B cell (primary cell): ENCODE measurements at places on chromosomes 16 and 17.

GRCh38 chr16:79887541-79888540 lies 287.3 kb upstream of the MAF start:
- no peak for DNase-seq
- H3K4me1 ChIP-seq: no peaks in the 10 kb centered on the region
- H3K27me3 ChIP-seq: no peaks in the 10 kb centered on the region
- H3K27ac ChIP-seq: no peak overlapping the region

DNA sequence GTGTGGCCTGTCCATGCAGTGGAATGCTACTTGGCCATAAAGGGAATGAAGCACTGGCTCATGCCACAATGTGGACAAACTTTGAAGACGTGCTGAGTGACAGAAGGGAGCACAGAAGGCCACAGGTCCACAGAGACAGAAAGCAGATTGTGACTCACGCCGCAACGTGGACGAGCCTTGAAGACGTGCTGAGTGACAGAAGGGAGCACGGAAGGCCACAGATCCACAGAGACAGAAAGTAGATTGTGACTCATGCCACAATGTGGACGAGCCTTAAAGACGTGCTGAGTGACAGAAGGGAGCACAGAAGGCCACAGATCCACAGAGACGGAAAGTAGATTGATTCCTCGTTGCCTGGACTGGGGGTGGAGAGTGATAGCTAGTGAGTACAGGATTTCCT lies 19.2 kb downstream of the ZC3H18 start:
- no peak overlapping the region for H3K27ac ChIP-seq
- no peak overlapping the region for H3K4me3 ChIP-seq
- H3K27me3 ChIP-seq: no peaks in the 10 kb centered on the region
- H3K4me1 ChIP-seq: peaks cover 9% of the 10 kb centered on the region
- H3K36me3 ChIP-seq: peaks cover 64% of the 10 kb centered on the region

- peaks cover 9% of the 10 kb centered on the region for H3K4me1 ChIP-seq
- no peak overlapping the region for H3K27ac ChIP-seq
- peaks cover 15% of the 10 kb centered on the region for H3K36me3 ChIP-seq
- H3K27me3 ChIP-seq: no peaks in the 10 kb centered on the region
- no peak for DNase-seq
These were observed 17.9 kb downstream of the ZC3H18 start for GRCh38 chr16:88588148-88588547.

- no peaks in the 10 kb centered on the region for H3K36me3 ChIP-seq
- DNase-seq: peak; percentile 40
- H3K4me3 ChIP-seq: peak overlapping the region; percentile 42
- peaks cover 47% of the 10 kb centered on the region for H3K27me3 ChIP-seq
- peaks cover 16% of the 10 kb centered on the region for H3K4me1 ChIP-seq
- H3K27ac ChIP-seq: no peak overlapping the region
These were observed 91.5 kb upstream of the TMEM97 start for GRCh38 chr17:28227316-28228108.

GRCh38 chr16:6861135-6861814 lies 471.4 kb upstream of the RBFOX1 start:
- no peak overlapping the region for H3K4me3 ChIP-seq
- no peaks in the 10 kb centered on the region for H3K36me3 ChIP-seq

GRCh38 chr16:2782583-2783351 lies 4.6 kb downstream of the PRSS33 start:
- no peaks in the 10 kb centered on the region for H3K36me3 ChIP-seq
- H3K4me1 ChIP-seq: peaks cover 33% of the 10 kb centered on the region
- H3K27me3 ChIP-seq: no peaks in the 10 kb centered on the region
- no peak overlapping the region for H3K27ac ChIP-seq
- no peak overlapping the region for H3K4me3 ChIP-seq

- no peaks in the 10 kb centered on the region for H3K27me3 ChIP-seq
- H3K36me3 ChIP-seq: no peaks in the 10 kb centered on the region
- H3K4me3 ChIP-seq: no peak overlapping the region
These were observed 15.4 kb upstream of the DYNLRB2 start for GRCh38 chr16:80525420-80525819.

GRCh38 chr16:74573622-74574021 lies 33.3 kb downstream of the GLG1 start:
- no peak for DNase-seq
- no peaks in the 10 kb centered on the region for H3K27me3 ChIP-seq
- no peaks in the 10 kb centered on the region for H3K4me1 ChIP-seq
- no peak overlapping the region for H3K4me3 ChIP-seq
- no peaks in the 10 kb centered on the region for H3K36me3 ChIP-seq
- H3K27ac ChIP-seq: no peak overlapping the region

GRCh38 chr16:53711390-53711789 lies 7.4 kb downstream of the FTO start:
- no peaks in the 10 kb centered on the region for H3K36me3 ChIP-seq
- no peak overlapping the region for H3K27ac ChIP-seq
- H3K4me1 ChIP-seq: no peaks in the 10 kb centered on the region
- H3K4me3 ChIP-seq: no peak overlapping the region

DNA sequence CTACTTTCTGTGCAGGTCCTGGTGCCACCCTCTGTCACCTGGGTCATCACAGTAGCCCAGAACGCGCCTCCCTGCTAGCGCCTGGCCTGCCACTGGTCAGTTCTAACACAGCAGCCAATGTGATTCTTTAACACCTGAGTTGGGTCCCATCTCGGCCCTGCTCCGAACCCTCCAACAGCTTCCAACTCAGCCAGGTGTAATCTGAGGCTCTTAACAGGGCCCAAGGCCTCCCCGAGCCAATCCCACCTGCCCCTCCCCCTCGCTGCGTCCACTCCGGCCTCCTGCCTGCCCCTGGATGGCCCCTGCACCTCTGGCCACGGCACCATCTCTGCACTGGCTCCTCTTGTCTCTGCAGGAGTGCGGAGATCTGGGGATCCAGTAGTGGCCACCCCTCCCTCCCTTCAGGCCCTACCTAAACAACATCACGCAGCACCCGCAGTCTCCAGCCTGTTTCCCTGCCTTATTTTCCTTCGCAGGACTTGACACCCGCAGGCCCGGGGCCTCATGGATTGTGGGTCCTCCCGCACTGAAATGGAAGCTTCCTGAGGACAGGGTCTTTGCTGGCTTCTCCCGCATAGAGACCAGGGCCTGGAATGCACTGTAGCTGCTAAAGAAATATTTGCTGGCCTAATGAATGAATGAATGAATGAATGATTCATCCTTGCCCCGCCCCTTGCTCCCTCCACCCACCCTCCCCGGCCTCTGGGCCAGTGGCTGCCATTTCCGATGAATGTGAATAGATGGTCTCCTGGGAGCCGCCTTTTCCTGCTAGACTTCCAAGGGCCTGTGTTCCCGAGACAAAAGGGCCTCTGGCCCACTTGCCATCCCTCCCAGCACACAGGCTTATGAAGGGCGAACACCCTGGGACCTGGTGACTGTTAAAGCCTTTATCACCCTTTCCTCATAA lies 174.8 kb upstream of the FOXF1 start:
- no peak for DNase-seq
- H3K36me3 ChIP-seq: no peaks in the 10 kb centered on the region
- H3K27ac ChIP-seq: no peak overlapping the region

DNA sequence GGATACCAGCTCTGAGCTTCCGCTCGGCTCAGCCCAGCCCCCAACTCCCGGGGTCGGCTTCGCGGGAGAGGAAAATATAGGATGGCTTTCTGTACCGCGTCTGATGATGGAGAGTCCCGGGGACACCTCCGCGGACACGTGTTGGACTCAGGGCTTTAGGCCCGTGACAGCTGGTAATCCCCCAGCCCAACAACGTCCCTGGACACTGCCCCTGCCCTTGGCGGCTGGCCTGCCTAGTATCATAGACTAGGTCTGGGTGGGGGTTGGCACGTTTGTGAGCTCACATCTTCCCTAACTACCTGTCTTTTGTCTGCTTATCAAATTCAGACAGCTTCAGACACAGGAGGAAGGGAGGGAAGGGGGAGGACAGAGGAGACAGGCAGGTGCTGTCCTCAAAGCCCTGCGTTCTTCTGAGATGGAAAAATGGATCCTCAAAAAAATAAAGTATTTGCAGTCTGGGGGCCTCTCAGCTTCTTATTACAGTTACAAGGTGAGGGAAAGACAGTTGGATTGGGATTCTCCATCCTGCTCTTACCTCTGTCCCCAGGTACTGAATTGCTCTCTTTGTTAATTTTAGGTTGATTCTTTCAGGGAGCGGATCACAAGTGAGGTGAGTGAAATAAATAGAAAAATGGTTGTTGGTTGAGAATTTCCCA lies 698 bp downstream of the PSME3 start:
- no peak for DNase-seq
- peaks cover 36% of the 10 kb centered on the region for H3K36me3 ChIP-seq
- peak overlapping the region; percentile 84 for H3K27ac ChIP-seq
- peak overlapping the region; percentile 92 for H3K4me3 ChIP-seq
- no peaks in the 10 kb centered on the region for H3K27me3 ChIP-seq

- no peaks in the 10 kb centered on the region for H3K36me3 ChIP-seq
- no peak overlapping the region for H3K4me3 ChIP-seq
- no peak for DNase-seq
- peaks cover 18% of the 10 kb centered on the region for H3K4me1 ChIP-seq
- no peak overlapping the region for H3K27ac ChIP-seq
These were observed 67.4 kb downstream of the SIAH1 start for GRCh38 chr16:48317614-48318315.

- DNase-seq: no peak
- H3K27ac ChIP-seq: no peak overlapping the region
- H3K4me3 ChIP-seq: no peak overlapping the region
- H3K27me3 ChIP-seq: no peaks in the 10 kb centered on the region
- H3K4me1 ChIP-seq: peaks cover 10% of the 10 kb centered on the region
These were observed 4.3 kb downstream of the KATNB1 start for GRCh38 chr16:57739756-57740422.

- H3K27me3 ChIP-seq: no peaks in the 10 kb centered on the region
- no peak for DNase-seq
- no peaks in the 10 kb centered on the region for H3K36me3 ChIP-seq
- no peaks in the 10 kb centered on the region for H3K4me1 ChIP-seq
These were observed 65.8 kb downstream of the RGS9 start for GRCh38 chr17:65202844-65203571.

DNA sequence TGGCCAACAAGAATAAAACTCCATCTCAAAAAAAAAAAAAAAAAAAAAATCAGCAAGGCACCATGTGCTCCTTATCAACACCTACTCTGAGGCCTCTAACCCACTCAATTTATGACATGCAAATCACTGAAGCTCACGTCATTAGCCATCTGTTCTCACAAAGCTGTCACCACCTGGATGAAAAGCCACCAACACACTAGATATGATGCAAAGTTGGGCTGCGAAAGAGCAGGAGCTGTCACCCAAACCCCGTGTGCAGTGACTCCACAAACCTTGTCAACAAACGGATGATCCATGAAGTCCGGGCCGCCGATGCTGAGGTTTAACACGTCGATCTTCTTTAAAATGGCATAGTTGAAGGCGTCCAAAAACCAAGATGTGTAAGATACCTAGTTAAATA lies 25.3 kb downstream of the MBTPS1 start:
- no peak for DNase-seq
- no peaks in the 10 kb centered on the region for H3K27me3 ChIP-seq
- no peak overlapping the region for H3K4me3 ChIP-seq
- peaks cover 8% of the 10 kb centered on the region for H3K36me3 ChIP-seq
